ENCODE measurements at places on chromosomes 4 and X.

- DNase-seq, result no peak
Observed at GRCh38 chrX:108245462-108245861, 153.9 kb downstream of the ATG4A start.

- DNase-seq, result no peak
Observed at GRCh38 chr4:119667802-119668201, 39.2 kb upstream of the PDE5A start.

DNA sequence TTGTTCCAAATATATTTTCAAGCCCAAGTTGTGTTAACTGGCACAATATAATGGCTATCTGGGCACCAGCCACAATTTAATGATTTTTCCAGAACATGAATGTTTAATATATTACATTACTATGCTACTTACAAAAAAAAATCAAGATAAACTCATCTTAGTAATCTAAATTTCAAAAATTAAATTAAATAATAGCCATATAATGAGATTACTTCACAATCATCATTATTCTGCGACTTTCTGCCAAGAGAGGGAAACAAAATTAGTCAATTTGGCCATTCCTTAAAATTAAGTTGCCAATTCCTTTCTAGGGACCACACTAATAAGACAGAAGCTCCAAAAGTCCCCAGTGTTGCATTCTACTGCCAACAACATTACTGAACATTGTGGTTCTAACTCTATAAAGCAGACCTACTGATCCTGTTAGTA, 7.5 kb downstream of the NEK1 start:
- no peak for DNase-seq

- DNase-seq, result no peak
Observed at GRCh38 chr4:12729384-12729783, 754.8 kb downstream of the RAB28 start.

- DNase-seq, result no peak
Observed at GRCh38 chrX:41033299-41033698, 51.9 kb upstream of the USP9X start.

- no peak for DNase-seq
Observed at GRCh38 chr4:36187723-36188333, 56.5 kb downstream of the ARAP2 start.

DNA sequence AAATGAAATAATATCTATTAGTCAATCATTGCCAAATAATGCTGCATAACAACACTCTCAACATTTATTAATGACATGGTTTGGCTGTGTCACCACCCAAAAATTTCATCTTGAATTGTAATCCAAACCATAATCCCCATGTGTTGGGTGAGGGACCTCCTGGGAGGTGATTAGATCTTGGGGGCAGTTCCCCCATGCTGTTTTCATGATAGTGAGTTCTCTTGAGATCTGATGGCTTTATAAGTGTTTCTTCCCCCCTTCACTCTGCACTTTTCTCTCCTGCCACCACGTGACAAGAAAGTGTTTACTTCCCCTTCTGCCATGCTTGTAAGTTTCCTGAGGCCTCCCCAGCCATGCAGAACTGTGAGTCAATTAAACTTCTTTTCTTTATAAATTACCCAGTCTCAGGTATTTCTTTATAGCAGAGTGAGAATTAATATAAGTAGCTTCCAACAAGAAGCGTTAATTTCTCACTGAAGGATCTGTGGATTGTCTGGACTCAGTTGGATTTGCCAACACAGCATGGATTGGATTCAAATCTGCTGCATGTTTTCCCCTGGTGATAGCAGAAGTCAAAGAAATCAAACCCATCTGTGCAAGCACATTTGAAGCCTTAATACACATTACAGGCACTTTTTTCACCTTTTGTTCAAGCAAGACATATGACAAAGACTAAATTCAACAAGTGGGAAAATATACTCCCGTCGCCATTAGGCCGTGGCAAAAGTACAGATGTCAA, 216.6 kb downstream of the PDGFC start:
- DNase-seq, result no peak

DNA sequence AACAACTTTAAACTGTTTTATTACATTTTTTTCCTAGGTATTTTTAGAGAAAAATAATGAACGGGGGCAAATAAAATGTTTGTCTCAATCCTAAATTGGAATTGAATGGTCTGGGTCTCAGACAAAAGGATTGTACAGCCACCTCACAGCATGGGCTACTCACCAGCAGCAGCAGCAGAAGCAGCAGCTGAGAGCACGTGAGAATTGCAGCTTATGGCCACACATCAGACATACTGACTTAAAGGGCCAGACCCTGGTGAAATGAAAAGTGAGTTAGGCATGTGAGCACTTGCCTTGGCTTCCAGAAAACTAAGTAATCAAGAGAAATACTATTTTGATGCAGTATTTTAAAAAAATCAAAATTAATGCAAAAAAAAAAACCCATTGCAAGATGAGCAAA, 56.6 kb downstream of the AASDH start:
- no peak for DNase-seq

- no peak for DNase-seq
Observed at GRCh38 chr4:26937139-26937538, 76.5 kb downstream of the STIM2 start.

DNA sequence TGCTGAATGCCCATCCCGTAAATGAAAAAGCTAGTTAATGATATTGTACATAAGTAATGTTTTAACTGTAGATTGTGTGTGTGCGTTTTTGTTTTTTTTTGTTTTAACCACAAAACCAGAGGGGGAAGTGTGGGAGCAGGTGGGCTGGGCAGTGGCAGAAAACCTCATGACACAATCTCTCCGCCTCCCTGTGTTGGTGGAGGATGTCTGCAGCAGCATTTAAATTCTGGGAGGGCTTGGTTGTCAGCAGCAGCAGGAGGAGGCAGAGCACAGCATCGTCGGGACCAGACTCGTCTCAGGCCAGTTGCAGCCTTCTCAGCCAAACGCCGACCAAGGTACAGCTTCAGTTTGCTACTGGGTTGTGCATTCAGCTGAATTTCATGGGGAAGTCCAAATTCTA, at the start of gene SPP1:
SPP1 (plus strand) TSS at position 249 of the 400 bp plus-strand sequence. CDS start 1,182 bp downstream, outside the sequence.
- DNase-seq, result no peak

GRCh38 chr4:122100508-122100907, 51.6 kb upstream of the BLTP1 start:
- no peak for DNase-seq

DNA sequence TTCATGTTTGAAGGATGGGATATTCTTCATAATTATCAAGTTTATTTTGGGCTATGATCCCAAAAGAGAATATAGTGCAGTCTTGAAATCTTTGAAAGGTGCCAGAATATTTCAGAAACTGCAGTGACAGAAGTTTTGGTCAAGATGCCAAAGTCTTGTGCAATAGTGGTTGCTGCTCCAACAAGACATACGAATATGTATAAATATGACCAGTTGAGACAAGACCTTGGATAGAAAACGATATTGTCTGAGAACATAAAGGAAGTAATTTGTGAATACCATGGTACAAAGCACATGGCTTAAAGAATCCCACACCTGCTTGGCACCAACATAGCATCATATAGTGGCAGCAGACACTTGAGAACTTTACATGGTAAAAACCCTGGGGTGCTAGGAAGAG, 48.6 kb upstream of the AMELX start:
- DNase-seq, result no peak

DNA sequence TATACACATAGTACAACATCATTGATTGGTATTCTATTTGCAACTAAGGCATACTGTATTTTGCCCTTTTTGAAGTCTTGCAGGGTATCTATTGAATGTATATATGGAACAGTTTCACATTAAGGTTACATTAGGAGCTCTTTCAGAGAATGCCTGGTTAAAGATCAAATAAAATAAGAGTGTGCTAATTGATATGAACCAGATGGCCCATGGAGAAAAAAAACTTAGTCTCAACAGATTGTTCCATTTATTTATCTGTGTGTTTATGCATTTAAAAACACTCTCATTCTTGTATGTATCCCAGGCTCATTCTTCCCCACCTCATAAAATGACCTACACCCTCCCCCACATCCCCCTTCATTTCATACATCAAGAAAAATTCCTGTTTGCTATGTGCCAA, 35.2 kb upstream of the GRIA2 start:
- DNase-seq, result no peak

DNA sequence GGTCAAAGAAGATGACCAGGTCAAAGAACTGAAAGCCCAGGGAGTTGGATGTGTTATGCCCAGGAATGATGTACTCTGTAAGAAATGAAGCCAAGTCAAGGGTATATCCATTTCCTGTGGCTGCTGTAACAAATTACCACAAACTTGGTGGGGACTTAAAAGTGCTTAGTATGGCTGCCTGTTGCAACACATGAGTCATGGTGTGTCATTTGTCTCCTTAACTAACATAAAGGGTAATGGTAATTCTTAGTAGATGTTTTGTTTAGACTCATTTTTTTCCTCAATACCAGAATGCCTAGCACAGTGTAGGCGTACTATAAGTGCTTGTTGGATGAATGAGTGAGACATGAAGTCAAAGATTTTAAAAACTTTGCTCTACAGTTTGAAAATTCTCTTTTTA, 45.7 kb downstream of the SYTL5 start:
- DNase-seq, result no peak

GRCh38 chr4:62927574-62927973, 1481.7 kb downstream of the TECRL start:
- no peak for DNase-seq

GRCh38 chrX:141185366-141185765, 8.4 kb upstream of the LDOC1 start:
- DNase-seq, result no peak

DNA sequence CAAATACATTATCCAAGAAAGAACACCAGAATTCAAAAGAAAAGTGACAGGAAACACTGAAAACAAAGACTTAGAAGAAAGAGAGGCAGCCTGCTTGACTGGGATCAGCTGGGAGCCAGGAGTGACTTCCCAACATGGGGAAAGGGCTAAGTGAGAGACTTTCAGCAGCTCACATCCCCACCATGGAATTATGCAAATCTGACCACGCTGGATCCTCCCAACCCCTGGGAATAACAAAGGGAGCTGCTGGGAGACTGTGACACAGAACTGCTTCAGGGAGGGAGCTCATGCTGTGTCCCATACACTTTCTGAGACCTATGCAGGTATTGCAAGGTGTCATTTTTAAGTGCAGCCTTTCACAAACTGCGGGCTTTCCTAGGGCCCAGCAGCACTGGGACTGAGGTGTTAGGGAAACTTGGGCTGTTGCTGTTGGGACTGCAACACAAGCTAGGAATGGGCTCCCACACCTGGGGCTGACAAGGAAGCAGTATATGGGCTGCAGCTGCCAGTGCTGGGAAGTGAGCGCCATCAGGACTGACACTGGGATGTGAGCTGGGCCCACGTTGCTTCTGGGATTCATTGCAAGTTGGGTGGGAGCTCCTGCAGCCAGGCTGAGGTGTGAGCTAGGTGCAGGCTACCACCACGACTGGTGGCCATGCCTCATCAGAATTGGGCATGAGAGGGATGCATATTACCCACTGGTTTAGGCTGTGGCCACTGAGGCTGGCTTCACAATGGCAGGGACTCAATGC, 139.1 kb downstream of the KDR start:
- DNase-seq, result no peak

DNA sequence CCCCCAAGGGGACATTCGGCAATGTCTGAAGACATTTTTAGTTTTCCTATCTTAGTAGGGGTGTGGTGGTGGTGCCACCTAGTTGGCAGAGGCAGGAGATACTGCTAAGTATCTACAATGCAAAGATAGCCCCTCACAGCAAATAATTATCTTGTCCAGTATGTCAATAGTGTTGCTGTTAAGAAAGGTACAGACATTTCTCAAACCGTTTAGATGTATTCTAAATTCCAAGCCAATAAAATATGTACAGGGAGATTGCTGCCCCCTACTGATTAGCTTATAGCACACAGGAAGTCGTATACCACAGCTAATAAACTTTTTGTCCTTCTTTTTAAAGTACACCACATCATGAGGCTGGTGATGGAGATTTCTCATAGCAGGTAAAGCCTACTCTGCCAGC, 260.5 kb downstream of the TMA16 start:
- DNase-seq, result no peak

GRCh38 chr4:67922697-67923096, 38.9 kb upstream of the TMPRSS11D start:
- no peak for DNase-seq

DNA sequence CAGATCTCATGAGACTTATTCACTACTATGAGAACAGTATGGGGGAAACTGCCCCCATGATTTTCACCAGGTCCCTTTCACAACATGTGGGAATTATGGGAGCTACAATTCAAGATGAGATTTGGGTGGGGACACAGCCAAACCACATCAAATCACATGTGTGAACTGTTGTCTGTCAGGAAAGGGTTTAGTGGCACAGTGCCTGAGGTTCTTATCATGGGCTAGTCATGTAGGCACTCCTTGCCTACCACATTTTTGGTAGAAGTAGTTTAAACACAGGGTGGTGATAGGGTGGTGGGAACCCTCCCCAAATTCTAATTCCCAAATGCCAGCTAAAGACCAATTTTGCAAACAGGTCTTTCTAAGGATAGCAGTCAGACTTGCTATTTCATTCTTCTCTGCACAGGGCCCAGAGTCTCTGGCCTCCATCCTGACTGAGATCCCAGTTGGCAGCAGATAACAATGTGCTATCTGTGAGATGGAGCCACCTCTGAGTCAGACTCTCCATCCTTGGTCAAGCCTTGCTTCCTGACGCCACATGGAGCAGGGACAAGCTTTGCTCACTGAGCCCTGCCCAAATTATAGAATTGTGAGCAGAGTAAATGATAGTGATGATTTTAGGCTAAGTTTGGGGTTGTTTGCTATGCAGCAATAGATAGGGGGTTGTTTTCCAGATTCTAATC, 33.5 kb upstream of the SETD7 start:
- no peak for DNase-seq

GRCh38 chrX:118862091-118862490, 38.5 kb downstream of the ZCCHC12 start:
- no peak for DNase-seq

DNA sequence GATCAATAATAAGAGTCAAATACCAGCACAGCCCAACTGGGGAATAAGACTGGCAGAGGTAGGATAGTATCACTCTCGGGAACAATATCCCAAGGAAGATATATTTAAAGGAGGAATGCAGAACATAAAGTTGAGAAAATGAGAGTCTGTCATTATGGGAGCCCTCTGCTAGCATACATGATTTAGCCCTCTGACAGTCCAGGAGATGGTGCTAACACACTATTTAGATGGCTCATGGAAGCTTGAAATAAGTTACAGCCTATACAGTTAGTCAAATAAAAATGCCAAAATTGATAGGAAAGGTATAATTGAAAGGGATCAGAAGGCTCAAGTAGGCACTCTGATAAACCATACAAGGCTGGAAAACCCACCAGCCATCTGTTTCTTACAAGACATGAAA, 201.0 kb upstream of the NEIL3 start:
- DNase-seq, result no peak

DNA sequence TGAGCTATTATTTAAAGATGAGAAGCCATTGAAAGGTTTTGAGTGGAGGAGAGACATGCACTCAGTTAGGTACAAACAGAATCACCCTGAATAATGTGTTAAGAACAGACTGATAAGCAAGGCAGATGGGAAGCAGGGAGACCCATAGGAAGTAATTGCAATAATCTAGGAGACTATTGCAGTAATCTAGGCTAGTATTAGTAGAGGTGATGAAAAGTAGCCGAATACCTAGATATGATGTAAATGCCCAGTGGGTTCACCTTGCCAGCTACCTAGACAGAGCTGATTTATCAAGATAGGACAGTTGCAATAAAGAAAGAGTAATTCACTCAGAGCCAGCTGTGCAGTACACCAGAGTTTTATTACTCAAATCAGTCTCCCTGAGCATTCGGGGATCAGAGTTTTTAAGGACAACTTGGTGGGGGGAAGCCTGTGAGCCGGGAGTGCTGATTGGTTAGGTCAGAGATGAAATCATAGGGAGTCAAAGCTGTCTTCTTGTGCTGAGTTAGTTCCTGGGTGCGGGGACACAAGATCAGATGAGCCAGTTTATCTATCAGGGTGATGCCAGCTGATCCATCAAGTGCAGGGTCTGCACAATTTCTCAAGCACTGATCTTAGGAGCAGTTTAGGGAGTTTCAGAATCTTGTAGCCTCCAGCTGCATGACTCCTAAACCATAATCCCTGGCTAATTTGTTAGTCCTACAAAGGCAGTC, 427.5 kb downstream of the RPA4 start:
- DNase-seq, result no peak
